ENCODE measurements at places on chromosomes 16 and 17.

GRCh38 chr16:82382521-82382920, 212.5 kb upstream of the MPHOSPH6 start:
- ATAC-seq: no peak

DNA sequence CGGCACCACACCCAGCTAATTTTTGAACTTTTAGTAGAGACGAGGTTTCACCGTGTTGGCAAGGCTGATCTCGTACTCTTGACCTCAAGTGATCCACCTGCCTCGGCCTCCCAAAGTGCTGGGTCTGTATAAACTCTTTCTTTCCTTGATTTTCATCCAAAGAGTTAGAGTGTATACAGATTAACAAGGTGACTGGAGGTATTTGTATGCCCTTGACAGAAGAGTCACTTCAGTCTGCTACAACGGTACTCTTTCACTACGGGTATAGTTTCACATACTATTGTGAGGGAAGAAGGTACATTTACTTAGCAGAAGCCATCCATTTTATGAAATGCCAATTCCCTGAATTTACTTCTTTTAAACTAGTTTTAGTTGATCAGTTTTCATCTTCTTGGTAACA, 32.5 kb downstream of the PPM1E start:
- ATAC-seq: no peak

DNA sequence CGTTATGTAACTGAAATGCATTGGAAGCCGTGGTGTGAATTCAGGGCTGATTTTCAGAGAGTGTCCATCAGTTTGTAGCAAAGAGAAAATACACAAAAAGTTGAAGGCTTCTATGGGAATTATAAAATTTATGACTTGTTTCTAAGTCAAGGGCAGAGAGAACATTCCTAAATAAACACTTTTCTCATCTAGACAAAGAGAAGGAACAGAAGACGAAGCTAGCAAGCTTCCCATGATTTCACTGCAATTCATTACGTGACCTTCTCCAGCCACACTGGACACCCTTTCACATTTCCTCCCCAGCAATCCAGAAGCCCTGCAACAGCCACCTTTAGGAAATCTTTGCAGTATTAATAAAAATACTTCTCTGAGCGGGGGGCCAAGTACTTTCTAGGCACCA, 67.8 kb downstream of the TMEM100 start:
- no peak for ATAC-seq

- peak; percentile 71 for ATAC-seq
Measured at GRCh38 chr17:35373984-35374765, 754 bp upstream of the SLFN11 start.

DNA sequence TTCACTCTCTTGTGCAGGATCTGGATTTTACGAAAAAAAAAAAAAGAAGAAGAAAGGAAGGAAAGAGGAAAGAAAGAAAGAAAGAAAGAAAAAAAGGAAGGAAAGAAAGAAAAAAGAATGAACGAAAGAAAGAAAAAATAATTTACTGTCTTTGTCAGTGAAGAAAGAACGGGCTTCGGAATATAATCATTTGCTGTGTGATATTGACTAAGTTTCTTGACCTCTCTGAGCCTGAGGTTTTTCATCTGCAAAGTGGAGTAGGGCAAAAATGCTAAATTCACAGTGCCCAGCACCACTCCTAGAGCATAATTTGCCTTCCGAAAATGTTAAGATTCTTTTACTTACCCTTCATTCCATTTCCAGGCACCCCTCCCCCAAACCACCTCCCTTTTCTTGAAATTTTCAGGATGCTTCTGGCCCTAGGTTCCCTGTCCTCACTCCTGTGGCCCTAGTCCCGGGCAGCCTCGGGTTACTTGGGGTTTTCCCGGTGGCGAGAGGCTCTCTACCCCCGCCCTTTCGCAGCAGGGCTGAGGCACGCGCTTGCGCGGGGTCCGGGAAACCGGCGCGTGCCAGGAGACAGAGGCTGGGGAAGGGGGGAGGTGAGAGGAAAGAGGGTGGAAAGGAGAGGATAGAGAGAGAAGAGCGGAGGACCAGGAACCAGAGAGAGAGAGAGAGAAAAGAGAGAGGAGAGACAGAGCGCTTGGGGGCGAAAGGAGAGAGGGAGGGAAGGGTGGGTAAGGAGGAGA, at the start of gene CNTNAP1:
TSS of gene CNTNAP1 (plus strand) at position 556 of the 746 bp plus-strand sequence. CDS start 299 bp downstream, outside the sequence.
- ATAC-seq: peak; percentile 15

GRCh38 chr17:2337544-2338314, 428 bp downstream of the SGSM2 start:
- ATAC-seq: peak; percentile 57

GRCh38 chr16:23187341-23187740, 4.8 kb downstream of the SCNN1G start:
- no peak for ATAC-seq

DNA sequence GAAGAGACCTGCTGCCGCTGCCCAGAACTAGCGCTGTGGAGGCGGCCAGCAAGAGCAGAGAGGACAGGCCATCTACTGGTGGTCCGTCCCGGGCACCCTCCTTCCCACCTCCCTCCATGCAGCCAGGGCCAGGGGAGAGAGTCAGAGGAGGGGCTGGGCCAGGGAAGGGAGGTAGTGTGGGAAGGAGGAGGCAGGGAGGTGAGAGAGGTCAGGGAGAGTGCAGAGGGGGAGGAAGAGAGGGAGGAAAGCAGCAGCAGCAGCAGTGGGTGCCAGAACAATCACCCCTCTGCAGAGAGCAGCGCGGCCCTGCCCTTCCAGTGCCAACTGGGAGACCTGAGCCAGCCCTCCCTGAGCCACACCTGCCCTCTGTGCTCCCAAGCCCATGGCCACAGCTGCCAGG, 6.6 kb downstream of the C16orf95 start:
- ATAC-seq: no peak

DNA sequence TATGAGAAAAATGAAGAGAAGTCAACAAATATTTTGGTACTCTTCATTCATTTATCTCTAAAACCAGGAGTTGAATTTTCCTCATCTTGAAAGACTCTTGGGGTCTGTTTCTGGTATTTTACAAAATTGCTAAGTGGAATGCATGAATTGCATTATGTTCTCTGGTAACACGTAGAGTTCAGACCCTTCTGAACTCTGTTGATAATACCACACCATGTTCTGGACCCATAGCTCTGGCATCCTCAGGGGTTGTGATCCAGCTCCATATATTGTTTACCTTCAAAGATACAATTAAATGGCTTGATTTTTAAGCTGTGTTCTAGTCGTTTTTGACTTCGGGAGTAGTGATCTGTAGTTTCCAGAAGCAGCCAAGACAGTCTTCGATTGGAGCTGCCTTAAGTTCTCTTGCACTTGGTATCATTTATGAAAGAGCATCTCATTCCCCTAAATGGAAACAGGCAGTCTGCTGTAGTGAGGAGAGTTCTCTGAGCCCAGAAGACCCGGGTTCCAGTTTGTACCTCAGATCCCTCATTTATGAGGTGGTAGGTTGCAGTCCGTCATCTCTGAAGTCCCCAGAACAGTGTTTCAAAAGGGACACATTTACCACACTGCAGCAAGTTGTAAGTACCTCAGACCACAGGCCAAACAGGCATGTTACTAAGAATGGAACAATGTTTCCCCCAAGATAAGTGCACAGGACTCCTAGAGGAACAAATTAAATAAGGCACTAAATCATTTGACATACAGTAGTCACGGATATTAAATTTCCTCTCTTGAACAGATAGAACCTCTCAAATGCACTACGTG, 9.6 kb downstream of the PSMD7 start:
- peak; percentile 49 for ATAC-seq

DNA sequence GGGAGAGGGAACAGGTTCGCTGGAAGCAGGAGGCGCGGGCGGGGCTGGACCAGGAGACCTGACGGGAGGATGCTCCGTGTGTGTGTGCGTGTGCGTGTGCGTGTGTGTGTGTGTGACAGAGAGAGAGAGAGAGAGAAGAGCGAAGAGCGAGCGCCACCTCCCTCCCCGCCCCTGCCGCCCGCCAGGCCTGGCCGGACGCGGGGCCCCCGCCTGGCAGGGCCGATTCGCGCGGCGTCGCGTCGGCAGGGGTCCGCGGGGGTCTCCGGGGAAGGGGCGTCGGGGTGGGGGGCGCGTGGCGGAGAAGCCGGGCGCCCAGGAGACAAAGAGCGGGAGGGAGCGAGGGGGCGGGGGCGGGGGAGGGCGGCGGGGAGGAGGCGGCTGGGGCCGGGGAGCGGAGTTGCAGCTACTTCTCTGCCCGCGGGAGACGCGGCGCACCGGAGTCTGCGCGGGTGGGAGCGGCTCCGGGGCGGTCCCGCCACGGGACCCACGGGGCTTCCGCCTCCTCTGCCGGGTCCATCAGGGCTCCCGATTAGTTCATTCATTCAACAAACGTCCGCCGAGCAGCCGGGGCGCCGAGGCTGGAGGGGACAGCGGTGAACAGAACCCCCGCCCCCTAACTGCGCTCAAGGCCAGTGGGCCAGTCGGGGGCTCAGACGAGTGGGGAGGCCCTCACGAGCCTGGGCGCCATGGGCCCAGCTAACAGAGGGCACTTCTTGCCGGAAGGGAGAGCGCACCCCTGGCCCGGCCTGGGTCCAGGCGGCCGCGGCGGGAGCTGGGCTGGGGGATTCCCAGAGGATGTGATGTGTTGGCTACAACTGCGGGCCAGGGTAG, at the start of gene SAMD14:
TSS of gene SAMD14 (minus strand) at position 433 of the 831 bp plus-strand sequence. CDS start 5,201 bp downstream, outside the sequence.
- ATAC-seq: peak; percentile 68

- no peak for ATAC-seq
Measured at GRCh38 chr16:84839956-84840355, 20.2 kb downstream of the CRISPLD2 start.

- no peak for ATAC-seq
Measured at GRCh38 chr17:77700165-77700881, 258.2 kb upstream of the TNRC6C start.

GRCh38 chr16:23826528-23827045, 9.2 kb upstream of the PRKCB start:
- ATAC-seq: peak; percentile 46

- ATAC-seq: no peak
Measured at GRCh38 chr17:50928646-50929045, 62.5 kb upstream of the TOB1 start.

GRCh38 chr17:56096026-56096810, 57.1 kb upstream of the ANKFN1 start:
- ATAC-seq: no peak

DNA sequence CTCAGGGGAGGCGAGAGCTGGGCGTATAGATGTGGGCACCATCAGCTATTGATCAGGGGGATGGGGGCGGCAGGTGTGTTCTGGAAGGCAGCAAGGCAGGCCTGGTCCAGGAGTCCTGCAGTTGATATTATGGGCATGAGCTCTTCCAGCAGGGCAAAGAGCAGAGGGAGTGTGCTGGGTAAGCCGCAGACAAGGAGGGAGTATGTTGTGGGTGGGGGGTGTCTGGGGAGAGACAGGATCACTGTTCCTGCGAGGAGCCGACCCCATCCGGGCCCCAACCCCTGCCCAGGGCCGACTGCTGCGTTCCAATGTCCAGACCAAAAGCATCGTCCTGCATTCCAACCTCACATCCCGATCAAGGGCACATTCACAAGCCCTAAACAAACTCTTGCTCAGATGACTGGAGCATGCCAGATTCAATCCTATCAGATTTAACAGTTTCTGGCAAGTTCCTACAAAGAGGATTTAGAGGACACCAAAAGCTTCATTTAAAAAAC, 9.2 kb downstream of the MXRA7 start:
- no peak for ATAC-seq

GRCh38 chr16:80323187-80323807, 217.5 kb upstream of the DYNLRB2 start:
- ATAC-seq: no peak

DNA sequence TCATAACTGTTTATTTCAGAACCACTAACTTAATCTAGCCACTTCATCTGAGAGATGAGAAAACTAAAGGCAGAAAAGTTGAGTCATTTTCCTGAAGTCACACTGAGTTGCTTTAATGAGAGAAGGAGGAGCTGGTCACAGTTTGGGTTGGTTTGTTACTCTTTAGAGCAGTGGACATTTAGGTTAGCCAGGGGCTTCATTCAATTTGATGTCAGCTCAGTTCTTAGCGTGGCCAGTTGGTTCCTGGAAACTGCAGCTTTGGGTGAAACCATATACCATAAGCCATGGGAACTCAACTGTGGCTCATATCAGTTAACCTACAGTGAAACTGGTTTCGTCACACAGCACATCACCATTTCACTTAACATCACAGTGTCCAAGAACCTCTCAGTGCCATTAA, 59.2 kb upstream of the ADORA2B start:
- peak; percentile 67 for ATAC-seq

DNA sequence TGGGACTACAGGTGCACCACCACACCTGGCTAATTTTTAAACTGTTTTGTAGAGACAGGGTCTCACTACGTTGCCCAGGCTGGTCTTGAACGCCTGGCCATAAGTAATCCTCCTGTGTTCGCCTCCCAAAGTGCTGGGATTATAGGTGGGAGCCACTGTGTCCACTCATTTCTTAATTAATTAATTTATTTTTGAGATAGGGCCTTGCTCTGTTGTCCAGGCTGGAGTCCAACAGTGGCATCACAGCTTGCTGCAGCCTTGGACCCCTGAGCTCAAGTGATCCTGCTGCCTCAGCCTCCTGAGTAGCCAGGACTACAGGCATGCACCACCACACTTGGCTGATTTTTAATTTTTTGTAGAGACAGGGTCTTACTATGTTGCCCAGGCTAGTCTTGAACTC, 47.1 kb upstream of the TRAP1 start:
- ATAC-seq: no peak

- peak; percentile 63 for ATAC-seq
Measured at GRCh38 chr16:70523743-70524398, at the start of gene SF3B3. Gene SF3B3, plus strand, starts transcription at chr16:70523816. Its CDS starts 2,841 bp downstream, at chr16:70526657.

DNA sequence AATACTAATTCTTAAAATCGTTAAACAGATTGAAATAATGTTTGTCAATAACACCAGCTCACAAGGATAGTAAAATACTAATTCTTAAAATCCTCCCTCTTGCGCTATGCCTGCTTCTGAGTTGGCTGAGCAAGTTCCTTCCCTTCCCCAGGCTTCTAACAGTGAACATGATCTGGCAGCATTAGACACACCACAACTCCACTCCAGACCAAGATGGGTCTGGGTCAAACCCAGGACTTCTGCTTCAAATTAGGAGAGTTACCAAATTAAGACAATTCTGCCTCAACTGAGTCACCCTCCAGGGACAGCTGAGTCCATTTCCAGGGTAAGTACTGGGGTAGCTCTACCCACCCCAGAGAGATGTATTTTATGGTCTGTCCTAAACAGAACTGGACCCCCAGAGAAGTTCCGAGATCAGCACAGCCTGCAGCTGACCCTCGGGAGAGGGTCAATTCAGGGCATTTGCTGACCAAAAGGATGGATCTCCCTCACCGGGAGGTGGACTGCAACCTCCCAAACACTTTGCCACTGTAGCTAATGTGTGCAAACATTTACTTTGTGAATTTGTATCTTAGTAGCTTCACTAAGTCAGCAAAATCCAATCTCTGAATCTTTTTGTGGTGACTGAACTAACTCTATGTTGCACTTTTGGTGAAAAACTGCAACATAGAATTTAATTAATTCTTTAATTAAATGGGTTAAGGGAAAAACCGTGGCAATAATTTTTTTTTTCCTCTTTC, 48.8 kb downstream of the ADCY9 start:
- no peak for ATAC-seq

GRCh38 chr17:27540318-27541101, 84.3 kb downstream of the KSR1 start:
- no peak for ATAC-seq

DNA sequence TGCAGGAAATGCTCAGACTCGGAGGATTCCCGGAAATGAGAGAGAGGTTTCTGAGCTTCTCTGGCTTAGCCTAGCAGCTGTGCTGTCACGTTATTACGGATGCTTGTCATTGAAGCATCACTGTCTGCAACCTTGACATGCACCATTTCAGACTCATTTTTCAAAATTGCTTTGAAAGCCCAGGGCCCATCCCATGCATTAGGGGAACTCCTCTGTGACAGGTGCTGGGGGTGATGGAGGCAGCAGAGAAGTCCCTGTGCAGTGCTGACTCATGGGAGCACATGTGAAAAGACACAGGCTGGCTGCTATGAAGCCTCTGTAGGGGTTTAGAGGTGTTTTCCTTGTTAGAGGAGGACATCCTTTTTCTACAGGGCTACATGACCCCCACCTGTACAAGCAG, 214.0 kb upstream of the MPHOSPH6 start:
- no peak for ATAC-seq
